ENCODE measurements at places on chromosomes 4 and X.
A peak's percentile ranks its signal among the peaks of the same experiment; 100 is the strongest.

GRCh38 chr4:186775902-186776301 lies 52.2 kb upstream of the FAT1 start:
- no peak for DNase-seq

DNA sequence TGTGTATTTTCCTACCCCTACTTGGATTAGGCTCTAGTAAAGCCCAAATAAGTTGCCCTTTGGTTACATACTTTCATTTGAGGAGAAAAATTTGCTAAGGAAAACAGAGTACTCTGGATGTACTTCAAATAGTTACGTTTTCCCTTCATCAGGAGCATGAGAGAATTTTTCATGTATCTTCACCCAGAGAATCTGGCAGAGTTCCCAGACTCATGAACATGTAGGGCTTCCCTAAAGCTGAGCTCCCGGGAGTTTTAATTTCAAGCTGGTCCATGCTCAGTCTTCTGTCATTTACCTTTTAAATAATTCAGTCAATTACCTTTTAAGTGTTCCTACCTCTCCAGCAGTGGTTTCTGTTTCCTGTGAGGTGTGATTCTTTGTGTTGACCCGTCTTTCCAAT lies 367.5 kb upstream of the GRID2 start:
- no peak for DNase-seq

- no peak for DNase-seq
These were observed 42.3 kb downstream of the TBC1D14 start for GRCh38 chr4:6951880-6952381.

DNA sequence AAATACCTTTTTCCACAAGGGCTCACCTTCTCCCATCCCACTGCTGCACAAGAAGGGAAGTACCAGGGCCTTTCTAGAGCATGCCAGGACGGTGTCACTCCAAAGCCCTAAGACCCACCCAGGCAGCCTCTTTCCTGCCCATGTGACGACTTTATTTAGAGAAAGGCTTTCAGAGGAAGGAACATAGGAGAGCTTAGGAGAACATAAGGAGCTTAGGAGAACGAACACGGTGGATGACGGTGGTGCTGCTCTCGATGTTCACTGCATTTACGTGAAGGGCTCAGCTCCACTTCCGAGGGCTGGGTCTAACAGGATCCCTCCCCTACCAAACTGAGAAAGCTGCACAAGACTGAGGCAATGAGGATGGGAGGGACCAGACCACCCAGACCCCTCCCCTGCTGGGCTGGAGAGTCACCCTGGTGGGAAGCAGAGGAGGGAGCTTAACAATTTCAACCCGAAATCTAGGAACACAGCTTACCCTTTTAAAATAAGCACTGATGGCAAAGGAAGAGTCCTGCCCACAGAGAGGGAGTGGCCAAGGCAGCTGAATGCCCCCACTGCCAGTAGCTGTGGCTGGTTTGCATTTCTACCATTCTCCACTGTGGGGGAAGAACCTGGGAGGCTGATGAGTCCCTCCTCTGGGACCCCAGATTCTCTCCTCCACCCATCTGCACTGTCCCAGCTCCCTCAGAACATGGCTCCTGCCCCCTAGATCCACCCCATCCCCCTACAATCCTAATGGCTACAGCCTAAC lies 29.8 kb downstream of the ZFYVE28 start:
- no peak for DNase-seq

DNA sequence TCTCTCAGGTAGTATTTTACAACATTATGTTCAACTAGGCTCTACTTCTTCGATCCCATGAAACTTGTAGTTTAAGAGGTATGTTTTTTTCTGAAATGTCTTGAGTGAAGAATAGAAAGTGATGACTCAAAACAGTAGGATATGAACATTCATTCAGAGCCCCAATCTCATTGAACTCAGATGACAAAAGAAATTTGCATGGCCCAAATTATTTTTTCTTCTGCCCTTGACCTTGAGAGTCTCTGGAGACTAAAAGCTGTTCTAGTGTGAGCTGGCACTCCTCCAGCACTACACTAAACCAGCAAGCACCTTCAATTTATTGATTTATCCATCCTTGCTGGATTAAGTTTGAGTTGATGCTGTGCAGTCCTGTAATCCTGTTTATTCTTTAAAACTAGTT lies 4.0 kb downstream of the DCLK2 start:
- no peak for DNase-seq

DNA sequence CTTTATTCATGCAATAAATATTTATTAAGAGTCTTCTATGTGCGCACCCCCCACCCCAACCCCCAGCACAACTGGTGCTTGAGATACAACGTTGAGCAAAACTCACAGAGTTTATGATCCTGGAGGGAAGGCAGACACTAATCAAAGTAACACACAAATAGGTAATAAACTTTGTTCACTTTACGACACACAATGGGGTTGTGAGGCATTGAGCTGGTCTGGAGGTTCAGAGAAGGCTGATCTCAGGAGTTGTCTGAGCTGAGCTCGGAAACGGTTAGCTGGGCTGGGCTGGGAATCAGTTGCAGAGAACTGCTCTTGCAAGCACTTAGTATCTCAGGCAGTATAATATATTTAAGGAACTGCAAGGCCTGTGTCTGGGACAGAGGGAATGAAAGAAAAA lies 238.5 kb downstream of the SCFD2 start:
- DNase-seq: no peak

DNA sequence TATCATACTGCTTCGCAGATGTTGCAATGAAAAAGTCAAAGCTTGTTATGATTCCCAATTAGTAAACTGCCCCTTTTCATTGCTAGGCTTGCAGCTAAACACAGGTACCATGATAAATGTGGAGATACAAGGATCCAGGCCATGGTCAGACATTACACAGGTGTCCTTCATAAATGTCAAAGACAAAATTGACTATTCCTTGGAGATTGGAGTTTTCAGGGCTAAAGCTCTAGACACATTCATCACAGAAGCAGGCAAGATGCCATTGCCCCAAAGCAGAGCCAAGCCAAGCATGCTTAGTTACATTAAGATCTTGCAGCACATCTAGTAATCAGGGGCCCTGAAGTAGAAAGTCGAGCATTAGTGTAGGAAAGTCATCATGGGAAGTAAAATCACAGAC lies 111.3 kb upstream of the INTU start:
- no peak for DNase-seq

DNA sequence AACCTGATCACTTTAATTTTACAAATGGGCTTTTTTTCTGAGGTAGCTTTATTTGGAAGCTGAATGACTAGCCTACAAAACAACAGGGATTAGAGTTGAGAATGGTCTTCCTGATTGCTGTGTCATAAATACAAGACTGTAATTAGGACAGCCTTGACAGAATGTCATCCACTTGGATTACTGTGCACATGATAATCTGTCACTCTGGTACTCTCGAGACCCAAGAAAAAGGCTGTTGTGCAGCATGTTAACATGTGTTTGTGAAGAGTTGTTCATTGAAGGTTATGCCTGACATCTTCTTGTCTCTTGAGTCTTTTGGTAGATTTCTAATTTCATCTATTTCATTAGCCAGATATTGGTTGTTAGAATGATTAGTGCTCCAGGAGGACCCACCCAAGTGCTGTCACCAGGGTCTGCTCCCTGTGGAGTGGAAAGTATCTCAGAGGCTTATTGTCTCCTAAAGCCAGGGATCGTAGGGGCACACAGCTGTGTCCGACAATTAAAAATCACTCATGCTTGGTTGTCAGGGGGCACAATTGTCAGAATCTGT lies 212.2 kb upstream of the GPRIN3 start:
- no peak for DNase-seq

DNA sequence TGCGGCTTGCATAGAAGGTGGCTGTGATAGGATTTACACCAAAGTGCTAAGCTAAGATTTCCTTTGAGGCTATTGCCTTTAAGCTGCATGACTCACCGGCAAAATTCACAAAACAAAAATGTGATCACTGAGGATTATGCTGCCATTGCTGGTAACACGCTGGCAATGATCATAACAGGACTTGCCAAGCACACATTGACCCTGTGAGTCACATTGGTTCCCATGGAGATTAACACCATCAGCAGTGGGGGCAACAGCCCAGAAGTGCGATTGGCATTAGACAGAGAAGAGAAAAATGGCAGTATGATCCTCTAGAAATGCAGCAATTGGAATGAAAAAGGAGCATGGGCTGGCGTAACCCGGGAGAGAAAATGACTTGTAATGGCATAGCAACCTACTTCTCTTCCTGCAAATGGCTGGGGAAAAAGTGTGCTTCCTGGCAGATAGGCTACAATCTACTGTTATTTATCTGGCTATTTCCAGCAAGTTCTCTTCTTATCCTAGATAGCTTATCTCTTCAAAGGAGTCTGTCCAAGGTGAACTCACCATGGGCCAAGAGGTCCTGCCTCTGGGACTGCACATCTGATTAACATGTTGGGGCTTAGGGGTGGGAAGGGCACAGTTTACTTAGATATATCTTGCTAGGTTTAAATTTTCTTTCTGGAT lies 314.2 kb upstream of the IGFBP7 start:
- DNase-seq: no peak

- no peak for DNase-seq
These were observed 10.5 kb downstream of the ACSL1 start for GRCh38 chr4:184815046-184815877.

- no peak for DNase-seq
These were observed 833.5 kb upstream of the GALNTL6 start for GRCh38 chr4:170979736-170980135.

DNA sequence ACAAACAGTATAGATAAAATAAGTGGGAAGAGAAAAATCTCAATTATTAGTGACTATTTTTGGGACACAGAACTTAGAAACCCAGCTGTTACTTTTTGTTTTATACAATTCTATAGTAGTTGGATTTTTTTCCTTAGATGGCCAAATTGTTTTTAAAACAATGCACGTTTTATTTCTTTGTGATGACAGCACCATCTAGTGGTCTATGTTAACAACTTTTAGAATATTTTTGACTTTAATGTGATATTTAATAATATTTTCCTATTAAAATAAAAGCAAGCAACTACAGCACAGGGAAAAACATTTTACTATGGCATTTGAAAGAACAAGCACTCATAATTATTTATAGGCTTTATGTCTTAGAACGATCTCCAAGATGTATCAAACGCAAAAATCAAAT lies 5.6 kb upstream of the SMIM31 start:
- DNase-seq: no peak

GRCh38 chr4:57658673-57659072 lies 548.5 kb upstream of the IGFBP7 start:
- DNase-seq: no peak

- DNase-seq: no peak
These were observed 43.0 kb downstream of the SEPSECS start for GRCh38 chr4:25117274-25117673.

GRCh38 chr4:71004281-71004851 lies 10.9 kb downstream of the DCK start:
- DNase-seq: peak; percentile 67

GRCh38 chrX:16119353-16120220 lies 3.8 kb upstream of the GRPR start:
- no peak for DNase-seq

DNA sequence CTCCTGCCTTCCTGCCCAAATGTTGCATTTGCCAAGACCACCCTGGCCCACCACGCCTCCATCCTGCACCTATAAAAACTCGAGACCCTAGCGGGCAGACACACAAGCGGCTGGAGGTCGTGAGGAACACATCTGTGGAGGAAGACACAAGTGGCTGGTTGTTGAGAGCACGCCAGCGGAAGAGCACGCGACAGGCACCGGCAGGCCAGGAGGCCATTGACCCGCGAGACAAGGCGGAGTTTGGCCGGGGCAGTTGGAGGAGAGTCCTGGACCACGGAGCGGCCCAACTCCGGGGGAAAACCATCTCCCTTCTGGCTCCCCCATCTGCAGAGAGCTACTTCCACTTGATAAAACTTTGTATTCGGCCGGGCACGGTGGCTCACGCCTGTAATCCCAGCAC lies 115.2 kb upstream of the AGA start:
- DNase-seq: no peak

All from activated naive CD8-positive, alpha-beta T cell treated with anti-CD3 and anti-CD28 coated beads for 36 hours (primary cell).